ENCODE measurements at places on chromosomes 3 and 15. TPM values are rescaled to one million over a fixed set of nuclear protein-coding genes. Genes with fewer than 3 reads are reported as not detected.

The UBL7 gene
- polyA plus RNA-seq = 49.0 TPM

The IFT57 gene
- 14.3 TPM for polyA plus RNA-seq

The SEMA3G gene
- 11.2 TPM for polyA plus RNA-seq

The RASL12 gene
- polyA plus RNA-seq = 68.8 TPM

The LCMT2 gene
- polyA plus RNA-seq = 5.4 TPM

The CYP8B1 gene
- polyA plus RNA-seq = 0.02 TPM

The SOX14 gene
- polyA plus RNA-seq = not detected

The ANKRD63 gene
- 0.68 TPM for polyA plus RNA-seq

The TRH gene
- polyA plus RNA-seq = not detected

The SLC35G2 gene
- polyA plus RNA-seq = 5.7 TPM

The GOLGA6L24 gene
- polyA plus RNA-seq = 0.05 TPM

The PLSCR2 gene
- polyA plus RNA-seq = not detected

The ERICH6 gene
- not detected for polyA plus RNA-seq

The EPHA6 gene
- 0.05 TPM for polyA plus RNA-seq

The SLC51B gene
- polyA plus RNA-seq = not detected

The NCEH1 gene
- 13.0 TPM for polyA plus RNA-seq

The MINAR1 gene
- 0.05 TPM for polyA plus RNA-seq

The PSTPIP1 gene
- 1.9 TPM for polyA plus RNA-seq

The APBA2 gene
- polyA plus RNA-seq = 0.38 TPM

The TYRO3 gene
- 6.8 TPM for polyA plus RNA-seq

The SLC28A1 gene
- 0.32 TPM for polyA plus RNA-seq

The CHDH gene
- polyA plus RNA-seq = 2.2 TPM

The PIF1 gene
- 0.86 TPM for polyA plus RNA-seq

The ITGA11 gene
- 11.6 TPM for polyA plus RNA-seq

The PLA1A gene
- 4.4 TPM for polyA plus RNA-seq

The PLSCR5 gene
- polyA plus RNA-seq = not detected

The CDC25A gene
- polyA plus RNA-seq = 0.86 TPM

The CYP1A2 gene
- polyA plus RNA-seq = 0.07 TPM

The HEG1 gene
- polyA plus RNA-seq = 42.3 TPM

The CCDC54 gene
- polyA plus RNA-seq = not detected

The CCR1 gene
- 1.3 TPM for polyA plus RNA-seq

The XIRP1 gene
- polyA plus RNA-seq = 453 TPM

The IL17RC gene
- 40.4 TPM for polyA plus RNA-seq

The FHIT gene
- 16.5 TPM for polyA plus RNA-seq

The GRAMD1C gene
- polyA plus RNA-seq = 0.38 TPM

The SERINC4 gene
- polyA plus RNA-seq = 0.41 TPM

The SSUH2 gene
- polyA plus RNA-seq = 1.8 TPM

The LRRC31 gene
- not detected for polyA plus RNA-seq

The FOXB1 gene
- not detected for polyA plus RNA-seq

The MCF2L2 gene
- 0.07 TPM for polyA plus RNA-seq

The PFN2 gene
- 48.5 TPM for polyA plus RNA-seq

The FANCD2OS gene
- not detected for polyA plus RNA-seq

The BUB1B gene
- polyA plus RNA-seq = 0.18 TPM

The SIAH2 gene
- 9.9 TPM for polyA plus RNA-seq

The IGSF11 gene
- polyA plus RNA-seq = 2.7 TPM

The SLC22A14 gene
- 0.11 TPM for polyA plus RNA-seq

The TM4SF4 gene
- not detected for polyA plus RNA-seq

The GABRA5 gene
- 0.27 TPM for polyA plus RNA-seq

The DLEC1 gene
- 0.48 TPM for polyA plus RNA-seq

The HTD2 gene
- polyA plus RNA-seq = 15.5 TPM

The ATP10A gene
- 0.95 TPM for polyA plus RNA-seq

Data from right cardiac atrium (tissue), 5 donors.